ENCODE measurements at places on chromosomes 7 and 10.

DNA sequence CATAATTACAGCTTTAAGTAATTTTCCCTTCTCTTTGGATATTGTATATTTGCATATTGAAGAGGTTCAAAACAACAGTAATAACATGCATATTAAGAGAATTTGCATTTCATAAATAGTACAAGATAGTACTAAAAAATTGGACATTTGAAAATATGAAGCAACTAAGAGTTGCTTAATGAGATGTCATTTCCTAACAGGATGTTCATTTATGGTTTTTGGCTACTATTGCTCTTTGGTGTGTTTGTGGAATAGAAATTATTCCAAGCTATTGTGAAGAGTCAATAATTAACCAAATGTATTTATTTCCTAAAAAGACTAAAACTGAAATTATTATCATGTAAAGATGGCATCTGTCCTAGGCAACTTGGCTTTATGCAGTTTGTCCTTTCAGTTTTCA lies 4.1 kb upstream of the SGCE start:
- DNase-seq, result no peak

DNA sequence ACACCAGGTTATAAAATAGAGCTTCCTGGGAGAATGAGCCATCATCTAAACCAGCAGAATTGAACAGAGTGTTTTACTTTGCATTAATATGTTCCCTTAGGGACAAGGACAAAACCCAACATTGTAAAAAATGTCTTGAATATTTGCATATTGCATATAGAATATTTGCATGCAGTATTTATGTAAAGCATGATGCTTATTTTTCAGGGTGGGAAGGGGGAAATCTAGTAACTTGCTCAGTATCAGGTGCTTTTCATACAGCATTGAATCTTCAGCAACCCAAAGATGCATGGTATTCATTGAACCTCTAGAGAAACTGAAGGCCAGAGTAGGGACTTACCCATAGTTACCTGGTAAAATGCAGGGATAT lies 409.2 kb upstream of the ZMIZ1 start:
- no peak for DNase-seq

DNA sequence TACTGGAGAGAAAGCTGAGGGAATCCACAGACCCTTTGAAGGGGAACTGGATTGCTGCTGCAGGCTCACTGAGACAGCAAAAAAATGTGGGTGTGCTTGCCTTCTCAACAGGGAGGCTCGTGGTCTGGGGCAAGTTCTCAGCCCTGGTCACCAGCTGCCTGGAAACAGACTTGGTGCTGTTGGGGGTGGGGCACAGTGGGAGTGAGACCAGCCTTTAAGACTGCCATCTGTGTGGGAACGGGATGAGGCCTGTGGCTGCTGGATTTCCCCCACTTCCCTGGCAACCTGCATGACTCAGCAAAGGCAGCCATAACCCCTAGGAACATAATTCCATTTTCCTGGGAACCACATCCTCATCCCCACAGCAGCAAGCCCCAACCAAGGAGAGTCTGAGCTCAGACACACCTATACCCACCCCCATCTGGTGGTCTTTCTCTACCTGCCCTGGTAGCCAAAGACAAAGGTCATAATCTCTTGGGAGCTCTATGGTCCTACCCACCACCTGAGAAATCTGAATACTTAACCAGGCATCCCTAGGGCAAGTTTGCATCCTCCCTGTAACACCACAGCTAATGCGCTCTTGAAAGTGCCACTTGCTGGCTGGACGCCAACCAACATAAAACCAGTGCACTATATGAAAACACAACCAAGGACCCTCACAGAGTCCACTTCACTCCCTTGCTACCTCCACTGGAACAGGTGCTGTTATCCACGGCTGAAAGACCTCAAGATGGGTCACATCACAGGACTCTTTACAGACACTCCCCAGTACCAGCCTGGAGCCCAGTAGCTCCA lies 45.0 kb upstream of the TFEC start:
- DNase-seq, result no peak

GRCh38 chr7:49483142-49483541 lies 290.3 kb upstream of the VWC2 start:
- DNase-seq, result no peak

- no peak for DNase-seq
Observed at GRCh38 chr7:92644406-92645113, 54.4 kb upstream of the FAM133B start.

DNA sequence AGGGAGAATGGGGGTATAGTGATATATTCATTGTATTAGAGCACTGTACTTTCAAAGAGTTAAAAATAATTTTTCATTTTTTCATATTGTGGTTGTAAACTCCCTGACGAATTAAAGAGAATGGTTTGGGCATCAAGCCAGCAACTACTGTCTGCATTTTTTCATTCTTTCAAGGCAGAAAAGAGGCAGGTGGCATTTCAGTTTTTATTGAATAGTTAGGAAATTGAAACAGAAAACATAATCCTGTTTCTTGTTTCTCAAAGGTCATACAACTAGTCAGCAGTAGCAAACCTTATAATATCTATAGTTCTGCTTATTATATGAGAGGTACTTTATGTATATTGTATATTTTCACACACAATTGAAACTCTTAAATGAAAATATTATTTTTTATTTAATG lies 303.9 kb upstream of the KCND2 start:
- no peak for DNase-seq

GRCh38 chr10:19713159-19713558 lies 103.1 kb upstream of the PLXDC2 start:
- DNase-seq, result no peak

DNA sequence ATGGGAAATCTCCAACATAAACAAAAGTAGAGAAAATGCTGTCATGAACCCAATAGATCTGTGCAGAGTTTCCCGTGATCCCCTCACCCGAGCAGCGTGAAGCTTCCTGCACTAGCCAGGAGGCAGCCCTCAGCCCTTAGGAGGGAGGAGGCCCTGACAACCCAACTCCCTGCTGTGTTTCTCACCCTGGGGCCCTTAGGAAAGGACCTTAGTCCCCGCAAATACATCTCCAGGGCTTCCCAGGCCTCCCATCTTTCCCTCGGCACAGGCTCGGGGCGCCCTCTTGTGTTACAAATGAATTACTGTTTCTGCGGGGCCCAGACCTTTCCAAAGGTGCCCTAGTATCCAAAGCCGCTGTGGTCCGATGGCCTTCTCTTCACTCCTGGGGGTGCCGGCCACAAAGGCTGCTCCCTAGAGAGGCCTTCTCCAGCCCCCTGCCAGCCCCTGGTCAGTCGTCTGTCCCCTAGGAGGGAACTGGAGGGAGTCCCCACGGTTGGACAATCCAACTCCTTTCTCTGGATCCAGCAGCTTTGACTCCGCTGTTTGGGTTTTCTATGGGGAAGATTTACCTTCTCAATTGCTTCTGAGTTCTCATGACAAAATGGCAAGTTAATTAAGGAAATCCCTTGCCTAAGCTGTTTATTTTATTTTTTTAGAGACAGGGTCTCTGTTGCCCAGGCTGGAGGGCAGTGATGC lies 49.9 kb upstream of the SH2B2 start:
- peak; percentile 33 for DNase-seq

DNA sequence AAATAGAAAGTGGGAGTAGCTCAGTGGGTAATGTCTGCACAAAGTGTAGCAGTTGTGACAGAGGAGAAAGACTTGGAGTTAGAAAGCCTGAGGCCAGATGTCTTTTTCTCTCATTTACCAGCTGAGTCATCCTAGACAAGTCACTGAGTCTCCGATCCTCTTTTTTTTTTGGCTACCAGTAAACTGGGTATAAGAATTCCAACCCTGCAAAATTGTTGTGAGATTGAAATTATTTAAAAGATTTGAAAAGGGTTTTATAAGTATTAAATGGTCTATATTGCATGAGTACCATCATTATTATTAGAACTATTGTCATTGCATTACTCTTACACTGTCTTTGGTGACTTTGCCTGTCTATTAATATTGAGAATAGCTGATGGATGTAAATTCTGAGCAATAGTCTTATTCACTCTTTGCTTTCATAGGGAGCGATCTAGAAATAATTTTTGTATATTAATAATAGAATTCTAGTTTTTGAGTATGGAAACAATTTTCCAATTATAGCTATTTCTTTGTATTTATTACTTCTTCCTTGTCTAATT lies 74.0 kb downstream of the ARID5B start:
- no peak for DNase-seq

DNA sequence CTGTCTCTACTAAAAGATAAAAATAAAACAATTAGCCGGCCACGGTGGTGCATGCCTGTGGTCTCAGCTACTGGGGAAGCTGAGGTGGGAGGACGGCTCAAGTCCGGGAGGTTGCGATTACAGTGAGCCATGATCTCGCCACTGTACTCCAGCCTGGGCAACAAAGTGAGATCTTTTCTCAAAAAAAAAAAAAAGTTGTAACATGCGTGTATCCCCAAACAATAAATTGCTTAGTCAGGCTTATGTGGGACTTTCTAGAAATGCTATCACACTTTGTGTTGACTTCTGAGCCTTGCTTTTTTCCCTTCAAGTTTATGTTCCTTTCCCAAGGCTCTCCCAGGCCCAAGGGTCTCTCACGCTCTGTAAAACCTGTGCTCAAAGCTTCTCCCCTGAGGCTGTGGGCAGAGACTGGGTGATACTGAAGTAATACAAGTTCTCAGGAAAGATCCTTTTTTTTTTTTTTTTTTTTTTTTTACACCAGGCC lies 88.0 kb upstream of the TNS3 start:
- DNase-seq, result no peak

Measured in stimulated activated CD4-positive, alpha-beta T cell treated with anti-CD3 and anti-CD28 coated beads, Interleukin-4, amount 100 ng/mL, for 4 hours (primary cell).